ENCODE measurements at places on chromosomes 5 and 9.

DNA sequence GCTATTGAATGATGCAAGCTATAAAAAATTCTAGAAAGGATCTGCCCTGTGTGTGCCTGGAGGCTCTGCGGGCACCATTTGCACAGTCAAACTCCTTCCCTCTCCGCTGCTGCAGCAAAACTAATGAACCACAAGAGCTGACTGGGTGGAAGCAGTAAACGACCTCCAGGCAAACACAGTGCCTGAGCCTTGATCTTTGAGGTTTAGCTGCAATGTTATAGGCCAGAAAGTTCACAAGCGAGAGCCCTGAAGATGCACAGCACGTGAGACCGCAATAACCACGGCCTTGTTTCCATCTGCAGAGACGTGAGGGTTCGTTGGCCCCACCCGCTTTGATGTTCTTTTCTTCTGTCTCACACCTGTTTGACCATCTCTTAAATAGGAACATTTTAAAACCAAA is 69.2 kb upstream of the S1PR3 start:
- no peak for DNase-seq

DNA sequence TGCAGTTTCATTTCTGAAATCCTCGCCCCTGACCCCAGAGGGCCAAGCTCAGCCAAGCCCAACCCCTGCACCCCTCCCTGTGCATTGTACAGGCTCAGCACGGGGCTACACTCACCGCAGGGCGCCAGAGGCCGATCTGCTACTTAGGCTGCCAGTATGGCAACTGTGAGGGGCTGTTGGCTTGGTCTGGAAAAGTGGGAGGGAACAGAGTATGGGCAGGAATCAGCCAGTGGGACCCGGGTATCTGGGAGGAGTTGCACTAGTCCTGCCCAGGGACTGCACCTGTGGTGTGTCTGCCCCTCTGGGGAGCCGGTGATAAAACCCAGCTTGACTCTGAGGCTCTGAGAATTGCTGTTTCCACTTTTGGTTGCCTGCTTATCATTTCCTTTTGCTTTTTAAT is 167.4 kb upstream of the KIF2A start:
- no peak for DNase-seq

GRCh38 chr5:453725-454481 is 10.9 kb downstream of the EXOC3 start:
- DNase-seq, result no peak

GRCh38 chr5:127014573-127014972 is 15.8 kb downstream of the MARCHF3 start:
- DNase-seq, result no peak

- DNase-seq, result no peak
These were observed 16.3 kb downstream of the RAB3C start for GRCh38 chr5:58599217-58599616.

DNA sequence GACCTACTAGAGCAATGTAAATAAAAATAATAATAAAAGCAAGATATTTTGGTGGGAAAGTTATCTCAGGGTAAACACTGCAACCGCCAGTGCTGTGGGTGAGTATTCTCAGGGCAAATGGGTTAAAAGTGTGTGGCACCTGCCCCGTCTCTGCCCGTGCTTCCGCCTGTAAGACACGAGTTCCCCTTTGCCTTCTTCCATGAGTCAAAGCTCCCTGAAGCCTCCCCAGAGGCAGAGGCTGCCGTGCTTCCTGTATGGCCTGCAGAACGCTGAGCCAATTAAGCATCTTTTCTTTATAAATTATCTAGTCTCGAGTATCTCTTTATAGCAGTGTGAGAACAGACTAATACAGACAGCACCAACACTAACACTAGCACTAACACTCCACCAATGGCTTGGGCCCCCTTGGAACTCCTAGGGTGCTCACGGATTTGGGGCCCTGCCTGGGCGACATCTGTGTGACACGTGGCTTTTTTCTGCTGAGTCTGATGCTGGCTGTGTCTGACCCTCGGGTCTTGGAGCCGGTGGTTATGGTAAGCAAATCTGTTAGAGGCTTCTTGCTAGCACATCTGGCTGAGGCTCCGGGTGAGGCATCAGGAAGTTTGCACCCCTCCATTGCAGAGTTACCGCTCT is 10.6 kb downstream of the PLEKHG4B start:
- no peak for DNase-seq

- no peak for DNase-seq
These were observed 126.9 kb upstream of the OSMR start for GRCh38 chr5:38718771-38719391.

GRCh38 chr9:86098824-86099700 is at the start of gene GOLM1:
GOLM1 (minus strand) TSS chr9:86099558; CDS start chr9:86079320, 20,238 bp downstream.
- DNase-seq, result no peak

DNA sequence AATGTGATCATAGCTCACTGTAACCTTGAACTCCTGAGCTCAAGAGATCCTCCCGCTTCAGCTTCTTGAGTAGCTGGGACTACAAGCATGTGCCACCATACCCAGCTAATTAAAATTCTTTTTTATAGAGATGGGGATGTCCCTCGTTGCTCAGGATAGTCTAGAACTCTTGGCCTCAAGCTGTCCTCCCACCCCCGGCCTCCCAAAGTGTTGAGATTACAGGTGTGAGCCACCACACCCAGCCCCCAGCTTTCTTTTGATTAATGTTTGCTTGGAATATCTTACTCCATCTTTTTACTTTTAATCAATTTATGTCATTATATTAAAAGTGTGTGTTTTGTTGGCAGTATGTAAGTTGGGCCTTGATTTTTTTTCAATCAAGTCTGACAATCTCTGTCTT is 59.4 kb upstream of the EXOC3 start:
- no peak for DNase-seq

DNA sequence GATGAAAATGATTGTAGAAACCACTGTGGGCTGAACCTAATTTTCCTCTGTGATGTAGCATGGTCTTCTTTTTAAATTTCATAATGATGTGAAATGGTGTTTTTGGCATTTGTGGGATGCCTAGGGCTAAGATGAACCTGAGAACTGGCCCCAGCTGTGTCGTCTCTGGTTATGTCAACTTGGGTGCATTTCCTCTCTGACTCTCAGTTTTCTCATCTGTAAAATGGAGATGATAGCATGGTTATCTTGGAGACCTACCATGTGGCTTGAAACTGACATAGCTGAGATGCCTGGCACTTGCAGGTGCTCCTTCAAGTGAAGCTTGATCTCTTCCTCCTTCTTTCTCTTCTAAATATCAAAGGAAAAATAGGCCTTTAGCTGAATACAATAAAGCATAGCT is 77.8 kb downstream of the BOD1 start:
- DNase-seq, result no peak

- no peak for DNase-seq
These were observed 142.9 kb downstream of the BNC2 start for GRCh38 chr9:16727452-16728136.

- DNase-seq, result no peak
These were observed 174.9 kb upstream of the DMAC1 start for GRCh38 chr9:7974335-7974960.

GRCh38 chr5:80082731-80083100 is 47.6 kb downstream of the THBS4 start:
- DNase-seq, result no peak

GRCh38 chr9:136145580-136145979 is 26.9 kb upstream of the TMEM250 start:
- no peak for DNase-seq

GRCh38 chr9:119853126-119853525 is 483.9 kb upstream of the BRINP1 start:
- no peak for DNase-seq

- no peak for DNase-seq
These were observed 148.1 kb downstream of the EBF1 start for GRCh38 chr5:158951436-158952247.

DNA sequence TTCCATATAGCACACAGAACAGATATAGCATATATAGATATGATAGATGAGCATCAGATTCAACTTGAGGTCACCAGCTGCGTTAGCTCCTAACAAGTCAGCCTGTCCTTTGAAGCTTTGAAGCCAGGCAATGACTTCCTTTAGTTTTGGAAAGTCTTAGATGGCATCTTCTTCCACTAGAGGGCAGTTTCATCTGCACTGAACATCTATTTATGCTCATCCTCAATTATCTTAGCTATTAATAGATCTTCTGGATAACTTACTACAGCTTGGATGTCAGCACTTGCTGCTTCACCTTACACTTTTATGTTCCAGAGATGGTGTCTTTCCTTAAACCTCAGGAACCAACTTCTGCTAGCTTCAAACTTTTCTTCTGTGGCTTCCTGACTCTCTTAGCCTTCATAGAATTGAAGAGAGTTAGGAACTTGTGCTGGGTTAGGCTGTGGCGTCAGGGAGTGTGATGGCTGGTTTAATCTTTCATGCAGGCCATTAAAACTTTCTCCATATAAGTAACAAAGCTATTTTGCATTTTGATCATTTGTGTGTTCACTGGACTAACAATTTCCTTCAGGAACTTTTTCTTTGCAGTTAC is 1401.4 kb downstream of the EFNA5 start:
- no peak for DNase-seq

DNA sequence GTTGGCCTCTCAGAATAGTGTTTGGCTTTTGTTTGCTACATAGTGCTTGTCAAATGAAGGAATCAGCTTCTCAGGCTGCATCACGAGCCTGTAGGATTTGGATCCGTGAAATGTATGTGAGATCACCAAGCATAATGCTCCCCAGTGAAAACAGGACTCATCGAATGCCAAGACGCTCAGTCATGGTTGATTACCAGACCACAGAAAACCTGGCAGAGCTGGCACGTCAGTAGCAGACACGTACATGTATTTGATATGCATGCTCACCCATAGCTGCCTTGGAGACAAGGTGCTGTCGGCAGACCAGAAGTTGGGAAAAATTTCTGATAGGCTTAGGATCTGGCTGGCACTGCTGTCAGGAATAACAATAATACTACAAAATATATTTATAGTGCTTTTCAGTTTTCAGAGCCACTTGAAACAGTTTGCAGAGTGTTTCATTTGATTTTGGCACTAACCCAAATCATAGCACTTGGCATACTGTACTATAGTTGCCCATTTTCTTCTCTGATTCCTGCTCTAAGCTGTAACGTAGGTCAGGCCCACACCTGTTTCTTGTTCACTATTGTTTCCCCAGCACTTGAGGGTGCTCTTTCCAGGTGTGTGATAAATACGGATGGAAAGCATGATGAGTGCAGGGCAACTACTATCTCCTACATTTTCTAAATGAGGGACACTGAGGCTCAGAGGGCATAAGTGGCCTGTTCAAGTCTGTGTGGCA is 226.1 kb downstream of the NR3C1 start:
- DNase-seq, result no peak

- DNase-seq, result no peak
These were observed 592.7 kb upstream of the BRINP1 start for GRCh38 chr9:119961774-119962424.

DNA sequence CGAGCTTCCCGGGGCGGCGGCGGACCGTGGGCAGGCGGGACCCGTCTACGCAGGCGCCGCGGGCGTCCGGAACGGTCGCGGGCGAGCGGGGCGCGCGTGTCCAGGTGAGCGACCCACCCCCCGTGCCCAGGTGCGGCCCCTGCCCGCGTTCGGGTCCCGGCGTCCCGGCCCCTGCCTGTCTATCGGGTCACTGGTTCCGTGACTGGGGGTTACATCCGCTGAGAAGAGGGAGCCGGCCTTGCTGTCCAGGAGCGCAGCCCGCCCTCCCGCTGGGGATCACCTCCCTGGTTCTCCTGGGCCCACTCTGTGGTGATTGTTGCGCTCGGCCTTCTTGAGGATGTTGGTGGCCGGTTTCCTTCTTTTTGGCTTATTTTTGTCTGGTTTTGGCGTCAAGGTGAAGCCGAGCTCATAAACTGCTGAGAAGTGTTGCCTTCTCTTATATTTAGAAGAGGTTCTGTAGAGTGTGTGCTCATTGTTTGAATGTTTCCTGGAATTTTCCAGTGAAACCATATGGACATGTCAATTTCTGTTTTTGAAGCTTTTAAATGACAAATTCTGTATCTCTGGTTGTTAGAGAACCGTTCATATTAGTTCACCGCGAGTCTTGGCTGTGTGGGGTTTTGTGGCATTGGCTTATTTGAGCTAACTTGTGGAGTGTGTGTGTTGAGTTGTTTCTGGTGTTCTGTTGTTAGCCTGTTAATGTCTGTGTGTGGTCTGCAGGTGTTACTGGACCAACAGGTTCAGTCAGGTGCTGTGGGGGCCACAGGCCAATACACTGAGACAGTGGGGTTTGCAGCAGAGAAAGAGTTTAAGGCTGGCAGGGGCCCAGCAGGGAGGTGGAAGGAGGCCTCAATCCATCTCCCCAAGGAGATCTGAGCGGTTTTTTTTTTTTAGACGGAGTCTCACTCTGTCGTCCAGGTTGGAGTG is 621 bp downstream of the CEP72 start:
- peak; percentile 10 for DNase-seq

GRCh38 chr5:124892185-124892848 is 145.9 kb upstream of the ZNF608 start:
- DNase-seq, result no peak

GRCh38 chr9:2087500-2088313 is 72.6 kb downstream of the SMARCA2 start:
- DNase-seq, result no peak

- no peak for DNase-seq
These were observed 45.9 kb upstream of the CEMIP2 start for GRCh38 chr9:71814226-71814625.

GRCh38 chr5:168123631-168124528 is 167.6 kb upstream of the WWC1 start:
- DNase-seq, result no peak

DNA sequence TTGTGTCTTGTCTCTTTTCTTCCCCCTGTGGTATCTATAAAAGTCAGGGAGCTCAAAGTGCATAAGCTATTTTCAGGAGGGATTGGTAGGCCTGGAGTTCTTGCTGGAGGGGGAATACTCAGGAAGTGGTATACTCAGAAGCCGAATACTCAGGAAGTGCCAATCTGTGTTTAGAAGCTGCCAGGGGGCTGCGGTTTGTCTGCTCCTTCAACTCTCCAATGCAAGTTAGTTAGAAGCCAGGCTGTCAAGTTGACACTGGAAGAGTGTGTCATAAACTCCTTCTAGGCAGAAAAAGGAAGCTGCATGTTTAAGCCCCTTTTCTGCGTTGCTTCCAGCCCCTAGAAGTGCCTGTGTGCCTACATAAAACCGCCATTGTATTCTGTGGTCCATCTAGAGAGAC is 366.5 kb downstream of the TAF11L14 start:
- DNase-seq, result no peak

DNA sequence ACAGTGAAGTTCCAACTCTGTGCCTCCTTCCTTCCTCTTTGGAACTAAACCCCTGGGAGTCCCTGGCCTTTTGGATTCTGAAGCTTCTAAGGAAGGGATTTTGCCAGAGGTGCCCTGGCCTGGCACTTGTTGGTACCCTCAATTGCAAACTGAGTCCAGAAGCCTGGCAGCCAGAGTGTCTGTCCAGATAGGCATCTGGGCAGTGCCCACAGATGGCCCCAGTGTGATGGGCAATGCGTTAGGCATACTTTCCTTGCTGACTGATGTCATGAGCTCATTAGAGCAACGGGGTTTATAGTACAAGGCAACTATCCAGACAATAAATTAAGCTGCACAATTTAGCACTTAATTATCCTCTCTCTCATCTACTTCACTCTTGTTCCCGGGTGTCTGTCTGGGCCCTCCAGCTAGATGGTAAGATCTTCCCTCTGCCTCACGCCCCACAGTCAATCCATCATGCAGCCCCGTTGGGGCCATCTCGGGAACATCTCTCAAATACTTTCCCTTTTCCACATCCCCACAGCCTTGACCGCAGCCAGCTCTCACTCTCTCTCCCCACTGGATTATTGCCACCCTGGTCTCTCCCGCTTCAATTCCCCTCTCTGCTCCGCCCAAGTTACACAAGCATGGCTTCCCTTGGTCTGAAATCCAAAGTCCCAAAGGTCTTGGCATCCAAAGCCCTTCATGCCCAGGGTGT is 157.5 kb upstream of the SMIM23 start:
- no peak for DNase-seq

Measured in stimulated activated CD4-positive, alpha-beta T cell treated with anti-CD3 and anti-CD28 coated beads, Interleukin-15, amount 100 ng/mL, for 1 hour (primary cell).